ENCODE measurements at places on chromosomes 7 and 10.

- no peak for DNase-seq
Measured at GRCh38 chr10:10043083-10043482, 974.6 kb upstream of the CELF2 start.

- DNase-seq: no peak
Measured at GRCh38 chr10:47380341-47381102, 3.6 kb downstream of the ZNF488 start.

DNA sequence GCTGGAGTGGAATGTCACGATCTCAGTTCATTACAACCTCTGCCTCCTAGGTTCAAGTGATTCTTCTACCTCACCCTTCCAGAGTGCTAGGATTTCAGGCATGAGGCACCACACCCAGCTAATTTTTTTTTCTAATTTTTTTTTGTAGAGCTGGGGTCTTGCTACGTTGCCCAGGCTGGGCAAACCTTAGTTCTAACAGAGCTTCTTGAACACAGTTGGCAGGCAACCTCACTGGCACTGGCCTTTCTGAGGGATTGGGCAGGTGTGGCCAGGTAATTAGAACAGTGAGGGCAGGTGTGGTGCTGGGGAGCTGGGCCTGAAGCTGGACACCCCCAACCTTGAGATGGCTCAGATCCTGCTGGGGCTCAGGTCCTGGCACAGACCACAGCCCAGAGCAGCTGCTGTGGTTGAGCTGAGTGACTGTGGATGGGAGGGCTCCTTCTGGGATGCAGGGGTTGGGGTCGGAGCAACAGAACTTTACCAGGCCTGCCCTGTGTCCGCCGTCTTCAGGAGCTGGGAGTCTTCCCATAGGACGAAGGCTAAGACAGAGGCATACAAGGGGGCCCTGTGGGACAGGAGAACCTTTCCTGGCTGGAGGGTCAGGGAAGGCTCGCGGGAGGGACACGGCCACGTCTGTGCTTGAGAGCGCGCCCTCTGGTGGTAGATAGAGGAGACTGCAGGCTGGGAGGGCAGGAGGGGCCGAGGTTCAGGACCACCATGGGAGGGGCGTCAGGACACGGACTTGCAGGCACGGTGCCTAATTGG lies 48.2 kb downstream of the COL26A1 start:
- no peak for DNase-seq

DNA sequence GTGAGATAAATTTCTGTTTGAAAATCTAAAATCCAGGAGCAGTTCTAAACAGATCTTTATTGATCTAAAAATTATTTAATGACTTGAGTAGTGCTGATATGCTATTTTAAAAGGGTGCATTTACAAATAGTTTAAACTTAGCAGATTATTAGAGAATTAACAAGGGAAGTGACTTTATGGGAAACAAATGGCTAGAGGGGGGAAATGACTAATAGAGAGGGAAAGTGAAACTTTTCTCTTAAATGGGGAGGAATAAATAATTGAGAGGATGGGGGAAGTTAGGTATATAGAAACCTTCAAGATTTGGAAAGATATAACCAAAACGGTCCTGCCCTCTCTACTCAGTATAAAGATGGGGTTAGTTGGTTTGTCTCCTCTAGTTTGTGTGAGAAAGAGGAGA lies 90.1 kb upstream of the ARMC3 start:
- no peak for DNase-seq

DNA sequence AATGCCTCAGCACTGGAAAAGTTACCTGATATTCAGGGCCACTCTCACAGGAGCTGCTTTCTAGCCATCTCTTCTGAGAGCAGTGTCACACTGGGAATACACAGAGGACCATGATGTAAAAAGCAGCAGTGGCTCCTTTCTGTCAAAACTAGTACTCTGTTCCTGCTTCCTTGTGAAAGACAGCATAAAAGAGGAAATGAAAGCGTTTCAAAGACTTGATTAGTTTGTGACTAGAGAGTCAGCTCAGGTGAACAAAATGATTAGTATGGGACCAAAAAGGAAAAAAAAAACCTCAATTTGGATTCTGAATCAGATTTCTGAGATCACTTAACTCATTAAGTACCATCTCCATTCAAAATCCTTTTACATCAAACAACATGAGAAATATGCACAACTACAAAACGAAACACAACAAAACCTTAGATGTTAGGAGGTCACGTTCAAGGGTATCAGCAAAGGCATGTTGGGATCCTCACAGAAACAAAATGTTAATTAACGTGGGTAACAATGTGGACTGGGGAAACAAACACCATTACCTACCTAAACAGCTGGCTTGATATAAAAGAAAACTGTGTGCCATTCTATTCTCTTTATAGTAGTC lies 103.7 kb downstream of the MACC1 start:
- DNase-seq: no peak
